ENCODE measurements at places on chromosomes 11 and 22. TPM values are rescaled to one million over a fixed set of nuclear protein-coding genes. Genes with fewer than 3 reads are reported as not detected.

KDELR3 gene
- 19.7 TPM for polyA plus RNA-seq

SPECC1L gene
- polyA plus RNA-seq: 9.8 TPM

C11orf97 gene
- polyA plus RNA-seq: not detected

PLAAT2 gene
- polyA plus RNA-seq: not detected

PRAME gene
- 1,644 TPM for polyA plus RNA-seq

ELFN2 gene
- not detected for polyA plus RNA-seq

CSNK2A3 gene
- 0.33 TPM for polyA plus RNA-seq

Measured in K562 (cell line).